Gastrocnemius medialis (tissue), 4 donors: ENCODE measurements at places on chromosomes 12 and 14. TPM values are rescaled to one million over a fixed set of nuclear protein-coding genes. Genes with fewer than 3 reads are reported as not detected.

Gene RAD9B
- total RNA-seq, result 0.12 TPM

GRCh38 chr12:93626160-93626559 is 51.0 kb upstream of the CRADD start:
- H3K27ac ChIP-seq, result no peak overlapping the region
- no peaks in the 10 kb centered on the region for H3K27me3 ChIP-seq
- no peak for DNase-seq

GRCh38 chr14:31106768-31107167 is 80.6 kb upstream of the STRN3 start:
- no peak overlapping the region for H3K4me3 ChIP-seq
- H3K27ac ChIP-seq, result peak overlapping the region; percentile 5
- H3K36me3 ChIP-seq, result peaks cover 98% of the 10 kb centered on the region

GRCh38 chr12:32533971-32534590 is 134.7 kb downstream of the FGD4 start:
- H3K36me3 ChIP-seq, result no peaks in the 10 kb centered on the region
- peak; percentile 79 for DNase-seq
- H3K4me3 ChIP-seq, result peak overlapping the region; percentile 49
- H3K4me1 ChIP-seq, result peaks cover 72% of the 10 kb centered on the region

DNA sequence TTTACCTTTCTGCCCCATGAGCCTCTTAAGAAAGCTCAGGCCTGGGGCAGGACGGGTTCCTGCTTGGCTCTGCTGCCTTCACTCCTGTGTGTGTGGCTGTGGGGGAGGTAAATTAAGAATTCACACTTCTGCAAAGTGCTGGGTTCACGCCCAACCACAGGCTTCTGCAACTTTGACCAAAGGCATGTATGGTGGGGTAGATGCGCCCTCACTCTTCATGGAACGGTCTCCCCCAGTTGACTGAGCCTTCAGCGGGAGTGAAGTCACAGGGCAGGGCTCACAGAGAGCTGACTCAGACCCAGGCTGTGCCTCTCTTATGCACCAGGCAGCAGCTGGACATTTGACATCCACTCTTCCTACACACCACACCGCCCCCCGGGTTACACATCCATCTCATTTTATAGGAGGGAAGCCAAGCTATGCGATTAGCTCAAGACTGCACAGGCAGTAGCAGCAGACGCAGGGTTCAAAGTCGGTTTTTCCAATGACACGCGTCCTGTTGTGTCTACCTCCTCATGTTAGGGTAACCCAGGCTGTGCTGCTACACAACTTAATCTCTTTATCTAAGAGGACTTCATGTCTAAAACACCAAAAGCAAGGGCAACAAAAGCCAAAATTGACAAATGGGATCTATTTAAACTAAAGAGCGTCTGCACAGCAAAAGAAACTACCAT is 15.4 kb upstream of the BCL11B start:
- no peaks in the 10 kb centered on the region for H3K36me3 ChIP-seq
- no peaks in the 10 kb centered on the region for H3K27me3 ChIP-seq
- H3K4me1 ChIP-seq, result no peaks in the 10 kb centered on the region
- no peak for DNase-seq
- no peak overlapping the region for H3K27ac ChIP-seq
